ENCODE measurements at places on chromosomes 7 and 10.
A peak's percentile ranks its signal among the peaks of the same experiment; 100 is the strongest.

- no peak for DNase-seq
Observed at GRCh38 chr7:29793507-29793906, 12.8 kb upstream of the WIPF3 start.

DNA sequence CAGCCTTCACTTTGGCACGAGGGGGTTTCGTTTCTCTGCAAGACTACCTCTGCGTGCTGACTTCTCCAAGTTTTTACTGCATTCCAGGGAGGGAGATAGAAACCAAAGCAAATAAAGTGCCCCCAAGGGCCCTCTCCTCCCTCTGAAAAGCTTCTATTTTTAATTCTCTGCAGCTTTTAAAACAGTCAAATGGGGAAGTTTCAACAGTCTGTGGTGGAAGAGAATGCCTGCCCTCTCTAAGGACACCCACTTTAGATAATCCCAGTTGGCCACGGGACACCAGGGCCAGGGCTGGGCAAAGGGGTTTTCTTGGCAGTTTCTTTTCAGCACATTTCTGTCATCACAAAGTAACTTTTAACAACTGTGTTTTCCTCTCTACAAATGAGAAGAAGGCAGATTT lies 386.7 kb upstream of the NPVF start:
- no peak for DNase-seq

DNA sequence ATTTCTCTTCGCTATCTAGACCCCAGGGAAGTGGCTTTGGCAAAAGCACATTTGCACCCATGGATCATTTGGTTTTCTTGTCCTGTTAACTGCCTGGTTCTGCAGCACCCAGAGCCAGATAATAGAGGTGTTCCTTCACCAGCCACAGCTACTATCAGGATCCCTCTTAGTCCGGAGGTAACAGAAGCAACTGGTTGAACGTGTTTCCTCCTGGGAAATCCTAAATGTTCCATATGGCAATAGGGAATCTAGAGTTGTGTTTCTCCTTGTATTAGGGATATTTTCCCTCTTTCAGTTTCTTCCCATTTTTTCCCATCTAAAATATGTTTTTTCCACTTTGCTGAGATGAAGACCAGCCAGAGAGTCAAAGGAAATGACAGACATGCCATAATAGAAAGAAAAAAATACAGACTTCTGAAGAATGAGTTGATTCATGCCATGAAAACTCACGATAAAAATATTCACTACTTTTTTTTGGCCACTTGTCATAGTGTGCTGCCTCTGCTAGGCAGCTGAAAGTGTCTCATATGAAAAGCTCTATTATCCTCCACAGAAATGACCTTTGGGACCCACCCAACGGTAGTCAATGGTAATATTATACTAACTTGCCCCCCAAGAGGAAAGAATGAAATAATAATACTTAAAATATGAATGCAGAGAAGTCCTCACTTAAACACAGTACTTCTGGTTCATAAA lies 472.8 kb downstream of the KCNMA1 start:
- no peak for DNase-seq

DNA sequence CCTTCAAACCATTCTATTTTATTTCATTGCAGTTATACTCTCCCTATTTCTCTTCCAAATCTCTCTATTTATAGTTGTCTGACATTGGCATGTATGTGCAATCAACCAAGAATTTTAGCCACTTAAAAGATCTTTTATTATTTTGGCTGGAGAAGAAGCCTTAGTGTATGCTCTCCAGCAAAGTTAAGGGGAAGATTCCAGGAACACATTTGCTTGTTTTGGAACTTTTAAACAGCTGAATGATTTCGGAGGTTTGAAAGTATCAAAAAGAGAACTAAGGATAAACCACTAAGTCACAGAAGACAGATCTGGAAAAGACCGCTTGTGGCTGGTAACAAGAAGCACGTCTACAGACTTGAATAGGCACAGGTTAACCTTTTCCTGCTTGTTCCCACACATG lies 182.2 kb upstream of the FZD1 start:
- DNase-seq, result no peak

DNA sequence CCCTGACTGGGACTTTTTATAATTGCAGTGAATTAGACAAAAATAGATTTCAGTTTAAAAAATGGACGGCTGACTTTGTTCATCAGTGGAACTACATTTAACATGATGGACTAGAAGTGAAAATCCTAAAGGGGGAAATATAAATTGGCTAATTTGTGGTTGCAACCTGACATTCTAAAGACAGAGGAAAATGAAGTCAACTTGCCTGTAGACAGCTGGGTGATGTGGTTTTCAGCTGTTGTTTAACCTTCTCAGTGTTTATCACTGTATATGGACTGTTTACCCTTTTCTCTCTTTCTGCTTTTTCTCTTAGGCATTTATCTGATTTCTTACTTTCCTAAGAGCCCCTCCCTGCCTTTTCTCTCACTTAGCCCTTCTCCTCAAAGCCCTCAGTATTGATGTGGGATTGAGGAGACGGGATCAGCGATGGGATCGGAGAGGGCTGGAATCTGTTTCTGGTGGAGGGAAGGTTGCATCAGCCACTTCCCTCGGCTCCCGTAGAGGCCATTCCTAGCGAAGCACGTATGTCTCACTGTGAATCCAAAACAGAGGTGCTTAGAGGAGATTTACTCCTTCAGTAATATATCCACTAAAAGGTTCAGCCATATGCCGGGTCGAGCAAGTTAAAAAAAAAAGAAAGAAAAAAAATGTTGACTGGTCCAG lies 109.0 kb upstream of the KLF6 start:
- no peak for DNase-seq

DNA sequence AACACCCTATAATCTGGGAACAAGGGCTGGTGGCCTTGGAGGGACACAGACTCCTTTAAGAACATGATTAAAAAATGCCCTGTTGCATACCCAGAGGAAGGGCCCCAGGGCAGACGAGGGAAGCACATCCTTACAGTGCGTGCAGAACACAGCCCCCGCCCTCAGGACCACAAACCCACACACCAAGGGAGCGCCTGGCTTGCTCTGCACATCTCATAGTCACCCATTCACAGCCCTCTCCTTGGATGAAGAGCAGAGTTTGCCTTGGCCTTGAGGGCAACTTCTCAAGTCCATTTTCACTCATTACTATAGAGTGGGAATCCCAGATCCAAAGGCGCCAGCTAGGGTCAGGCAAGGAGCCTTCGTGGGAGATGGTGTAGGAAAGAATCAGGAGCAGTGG lies 6.3 kb upstream of the VSIR start:
- no peak for DNase-seq

DNA sequence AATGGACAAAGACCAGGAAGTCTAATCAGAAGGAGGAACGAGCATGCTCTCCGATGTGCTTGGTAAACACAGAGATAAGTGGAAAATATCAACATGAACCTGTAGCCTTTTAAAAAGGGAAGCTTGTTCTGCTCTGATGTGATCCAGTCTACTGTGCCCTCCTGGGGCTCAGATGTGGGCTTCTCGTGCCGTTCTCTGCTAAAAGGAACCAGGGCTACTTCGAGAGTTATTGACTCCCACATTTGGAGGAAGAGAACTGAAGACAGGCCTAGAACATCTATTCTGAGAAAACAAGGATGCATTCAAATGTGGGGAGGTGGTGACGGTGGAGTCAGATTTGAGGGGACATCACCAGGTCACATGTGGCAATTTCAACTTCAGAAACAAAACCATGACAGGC lies 325.4 kb downstream of the GLRX3 start:
- DNase-seq, result no peak

GRCh38 chr7:106009503-106010226 lies 46.6 kb downstream of the CDHR3 start:
- peak; percentile 65 for DNase-seq

- no peak for DNase-seq
Observed at GRCh38 chr10:987620-987869, 689 bp upstream of the GTPBP4 start.

DNA sequence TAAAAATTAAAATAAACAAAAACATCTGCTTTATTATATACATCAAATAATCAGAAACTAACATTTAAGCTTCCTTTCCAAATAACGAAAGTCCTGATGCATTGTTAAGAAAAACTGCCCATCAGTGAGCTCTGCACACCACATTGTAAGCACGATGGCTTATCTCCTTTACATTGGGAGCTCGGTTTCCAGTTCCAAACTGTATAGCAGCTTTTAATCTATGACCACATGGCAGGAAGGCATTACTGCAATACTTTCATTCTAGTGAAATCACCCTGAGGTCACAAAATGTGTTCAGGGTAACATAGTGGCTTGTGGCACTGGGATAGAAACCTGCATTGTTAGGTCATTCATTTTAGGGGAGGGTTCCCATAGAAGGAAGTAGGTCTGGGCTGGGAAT lies 146.3 kb downstream of the ZNF22 start:
- no peak for DNase-seq

DNA sequence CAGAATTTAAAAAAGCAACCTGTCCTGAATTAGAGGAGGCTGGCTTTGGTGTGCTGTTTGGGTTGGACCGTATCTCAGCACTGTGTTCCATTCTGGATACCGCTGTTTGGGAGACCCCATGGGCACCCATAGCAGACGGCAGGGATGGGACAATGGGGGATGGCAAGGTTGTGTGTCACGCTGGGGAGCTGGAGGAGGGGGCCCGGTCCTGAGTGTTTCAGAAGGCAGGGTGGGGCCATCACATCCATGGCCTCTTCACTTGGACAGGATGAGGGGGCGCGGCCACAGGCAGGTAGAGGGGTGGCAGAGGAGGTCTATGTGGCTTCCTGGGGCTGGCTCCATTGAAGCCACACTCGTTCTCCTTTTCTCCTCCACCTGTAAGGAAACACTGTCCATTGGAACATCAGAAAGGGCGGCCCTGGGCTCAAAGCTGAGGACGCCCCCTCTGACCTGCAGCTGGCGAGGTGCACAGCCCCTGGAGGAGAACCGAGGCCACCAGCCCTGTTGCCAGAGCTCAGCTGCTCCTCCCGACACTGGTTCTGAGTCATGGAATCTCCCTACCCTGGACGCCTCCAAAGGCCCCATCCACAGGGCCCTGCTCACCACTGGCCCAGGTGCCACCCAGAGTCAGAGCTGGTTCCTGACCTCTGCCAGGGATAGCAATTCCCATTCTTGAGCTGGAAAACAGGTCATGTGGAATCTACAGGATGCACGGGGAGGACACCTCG lies 587.3 kb downstream of the DNAJB6 start:
- no peak for DNase-seq

- no peak for DNase-seq
Observed at GRCh38 chr7:3215624-3216585, 85.1 kb upstream of the SDK1 start.

DNA sequence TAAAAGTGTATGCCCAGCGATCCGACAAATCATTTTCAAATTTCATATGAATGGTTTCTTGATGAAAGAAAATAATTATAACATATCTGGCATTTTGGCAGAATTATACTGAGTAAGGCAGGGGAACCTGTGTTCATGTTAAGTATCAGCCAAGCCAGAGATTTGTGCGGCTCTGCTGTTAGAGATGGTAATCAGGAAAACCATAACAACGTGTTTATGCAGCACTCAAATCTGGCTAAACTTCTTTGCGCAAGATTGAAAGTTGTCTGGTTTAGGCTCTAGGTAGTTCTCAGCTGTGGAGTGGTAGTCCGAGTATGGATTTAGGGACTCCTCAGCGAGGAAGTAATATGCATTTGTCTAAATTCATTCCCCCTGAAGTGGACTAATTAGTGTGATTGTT lies 8.9 kb upstream of the CTBP2 start:
- no peak for DNase-seq

DNA sequence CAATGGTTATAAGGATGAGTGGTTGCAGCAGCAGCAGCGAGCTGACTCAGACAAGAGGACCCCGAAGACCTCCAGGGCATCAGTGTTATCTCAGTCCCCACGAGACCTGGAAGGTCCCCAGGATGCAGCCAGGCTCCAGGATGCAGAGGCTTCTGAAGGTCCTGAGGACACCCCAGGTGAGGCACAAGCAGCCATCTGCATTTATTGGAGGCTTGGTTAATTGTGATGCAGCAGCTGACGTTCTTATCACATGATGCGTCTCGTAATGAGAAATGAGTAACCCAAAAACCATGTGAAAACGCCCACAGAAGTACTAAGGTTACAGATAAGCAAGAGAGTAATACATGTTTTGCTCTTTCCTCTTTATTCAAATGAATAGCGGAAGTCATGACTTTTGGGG lies 17.4 kb downstream of the C7orf57 start:
- peak; percentile 11 for DNase-seq
